ENCODE measurements at places on chromosomes 3 and 15.

DNA sequence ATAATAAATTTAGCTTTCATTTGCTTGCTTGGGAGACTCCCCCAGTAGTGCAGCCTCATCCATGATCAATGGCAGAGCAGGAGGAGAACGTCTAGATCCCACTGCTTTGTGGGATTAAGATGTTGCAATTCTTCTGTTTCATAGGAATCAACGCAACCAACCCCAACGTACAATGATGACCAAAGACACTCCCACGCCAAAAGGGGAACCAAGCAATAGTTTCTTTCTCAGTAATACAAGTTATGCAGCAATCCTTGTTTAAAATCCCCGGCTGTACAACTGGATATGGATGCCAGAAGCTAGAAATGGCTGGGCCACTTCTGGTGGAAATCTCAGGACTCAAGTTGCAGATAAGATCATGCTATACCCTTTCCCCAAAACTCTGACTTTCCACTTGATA, 411.2 kb downstream of the VPS13C start:
- DNase-seq = no peak

DNA sequence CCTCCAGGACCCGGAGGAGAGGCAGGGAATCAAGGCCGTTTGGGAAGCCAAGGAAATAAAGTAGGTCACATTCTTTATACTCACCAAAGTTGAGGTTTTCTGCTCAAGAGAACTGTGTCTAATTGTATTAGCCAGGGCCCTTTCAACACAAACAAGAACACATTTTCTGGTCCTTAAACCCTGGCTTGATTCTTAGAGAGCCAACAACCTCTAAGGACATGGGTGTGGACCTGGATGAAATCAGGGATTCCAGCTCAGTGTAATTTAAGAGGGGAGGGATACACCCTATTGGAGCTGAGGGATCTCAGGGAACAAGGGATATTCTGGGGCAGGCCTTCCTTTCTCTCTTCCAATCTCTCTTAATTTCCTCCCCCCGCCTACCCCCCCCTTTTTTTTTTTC, 104.8 kb downstream of the COL6A6 start:
- DNase-seq = no peak

DNA sequence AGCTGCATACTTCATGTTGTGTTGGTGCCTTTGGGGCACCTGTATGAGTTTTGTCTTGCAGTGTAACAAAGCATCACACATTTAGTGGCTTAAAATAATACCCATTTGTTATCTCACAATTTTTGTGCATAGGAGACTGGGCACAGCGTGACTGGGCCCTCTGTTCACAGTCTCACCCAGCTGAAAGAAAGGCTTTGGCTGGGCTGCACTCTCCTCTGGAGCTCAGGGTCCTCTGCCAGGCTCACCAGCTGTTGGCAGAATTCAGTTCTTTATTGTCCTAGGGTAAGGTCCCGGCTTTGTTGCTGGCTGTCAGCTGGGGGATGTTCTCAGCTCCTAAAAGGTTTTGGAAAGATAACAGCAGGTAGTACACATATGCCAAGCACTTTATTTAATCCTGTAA, 263.3 kb downstream of the CLSTN2 start:
- DNase-seq = no peak

DNA sequence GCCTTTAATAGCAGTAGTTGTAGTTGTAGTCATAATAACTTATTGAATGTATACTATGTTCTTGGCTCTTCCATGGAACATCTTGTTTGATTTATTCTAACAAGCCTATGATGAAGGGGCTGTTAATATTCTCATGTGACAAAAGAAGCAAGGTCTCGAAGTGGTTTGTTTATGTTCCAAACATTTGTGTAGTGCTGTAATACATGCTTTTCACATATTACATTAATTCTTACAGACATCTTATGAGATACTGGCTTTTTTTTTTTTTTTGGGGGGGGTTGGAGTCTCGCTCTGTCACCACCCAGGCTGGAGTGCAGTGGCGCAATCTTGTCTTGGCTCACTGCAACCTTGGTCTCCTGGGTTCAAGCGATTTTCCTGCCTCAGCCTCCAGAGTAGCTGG, 252.3 kb downstream of the PTPRG start:
- DNase-seq = no peak

GRCh38 chr3:76900596-76900995, 139.3 kb upstream of the ROBO2 start:
- DNase-seq = no peak

GRCh38 chr3:113157408-113158030, 53.8 kb upstream of the BOC start:
- no peak for DNase-seq
